ENCODE measurements at places on chromosomes 4 and X.

DNA sequence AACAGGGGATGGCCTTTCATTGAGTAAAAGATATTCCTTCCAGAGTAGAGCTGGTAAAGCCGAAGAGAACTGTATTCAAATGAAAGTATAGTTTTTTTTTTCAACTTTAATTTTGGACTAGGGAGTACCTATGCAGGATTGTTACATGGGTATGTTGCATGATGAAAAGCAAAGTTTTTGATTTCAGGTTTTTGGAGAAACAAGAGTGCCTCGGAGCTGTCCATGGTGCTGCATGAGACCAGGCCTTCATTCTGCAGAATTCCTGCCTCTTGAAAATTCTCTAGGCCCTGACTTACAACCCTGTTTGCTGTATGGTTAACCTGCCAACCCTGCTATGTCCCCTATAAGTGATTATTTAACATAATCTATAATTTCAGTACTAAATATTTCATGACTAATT lies 1065.7 kb upstream of the FTHL17 start:
- no peak for DNase-seq

- DNase-seq: no peak
Measured at GRCh38 chr4:159150821-159151390, 48.0 kb downstream of the RAPGEF2 start.

DNA sequence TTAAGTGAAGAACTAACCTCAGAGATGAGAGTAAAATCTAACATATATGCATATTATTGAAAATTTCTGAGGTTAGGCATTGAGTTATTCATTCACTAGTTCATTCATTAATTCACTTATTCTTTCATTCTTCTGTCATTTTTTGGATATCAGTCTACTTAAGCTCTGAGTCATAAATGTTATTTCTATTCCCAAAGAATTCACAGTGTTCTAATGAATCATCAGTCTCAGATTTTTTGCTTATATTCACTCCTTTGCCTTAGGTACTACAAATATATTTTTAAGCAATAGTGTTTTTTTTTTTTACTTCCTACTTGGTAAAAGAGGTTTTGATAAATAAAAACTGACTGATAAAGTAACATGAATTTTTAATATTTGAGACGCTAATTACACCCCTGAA lies 95.2 kb upstream of the DKK2 start:
- no peak for DNase-seq

GRCh38 chrX:46180258-46180687 lies 364.9 kb downstream of the ZNF674 start:
- no peak for DNase-seq

GRCh38 chr4:77623091-77623490 lies 17.5 kb downstream of the CXCL13 start:
- no peak for DNase-seq

DNA sequence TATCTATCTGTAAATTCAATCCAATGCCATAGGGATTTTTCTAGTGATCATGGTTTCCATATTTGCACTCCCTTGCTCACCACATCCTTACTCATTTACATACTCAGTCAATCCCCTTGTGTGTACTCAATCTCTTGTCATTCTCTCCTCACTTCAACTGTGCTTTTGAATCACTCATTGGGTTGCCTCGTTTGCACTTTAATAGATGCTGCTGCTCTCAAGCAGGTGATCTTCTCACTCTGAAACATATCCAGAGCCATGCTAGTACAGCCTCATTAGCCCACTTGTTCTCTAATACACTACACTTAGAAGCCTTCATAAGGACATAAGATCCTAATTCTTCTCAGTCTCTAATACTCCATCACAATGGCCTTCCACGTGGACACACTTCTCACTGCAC lies 507.9 kb downstream of the TECRL start:
- DNase-seq: no peak

- DNase-seq: no peak
Measured at GRCh38 chr4:55925241-55925640, 23.5 kb upstream of the CEP135 start.

GRCh38 chr4:21013501-21013900 lies 313.2 kb downstream of the PACRGL start:
- no peak for DNase-seq

- peak; percentile 51 for DNase-seq
Measured at GRCh38 chrX:115892787-115893671, 277.5 kb upstream of the AGTR2 start.

- no peak for DNase-seq
Measured at GRCh38 chrX:65635378-65635777, 32.1 kb upstream of the MSN start.

DNA sequence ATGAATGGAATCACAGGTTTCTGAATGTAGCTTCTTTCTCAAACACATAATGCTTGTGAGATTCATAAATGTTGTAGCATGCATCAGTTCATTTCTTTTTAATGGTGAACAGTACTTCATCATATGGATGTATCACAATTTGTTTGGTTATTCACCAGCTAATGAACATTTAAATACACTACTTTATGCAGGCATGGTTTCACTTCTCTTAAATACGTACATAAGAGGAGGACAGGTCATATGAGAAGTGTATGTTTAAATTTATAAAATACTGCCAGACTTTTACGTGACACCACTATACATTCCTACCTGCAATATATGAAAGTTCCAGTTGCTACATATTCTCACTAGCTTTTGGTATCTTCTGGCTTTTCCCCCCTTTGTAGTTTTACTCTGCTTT lies 65.4 kb downstream of the ANKRD17 start:
- no peak for DNase-seq

DNA sequence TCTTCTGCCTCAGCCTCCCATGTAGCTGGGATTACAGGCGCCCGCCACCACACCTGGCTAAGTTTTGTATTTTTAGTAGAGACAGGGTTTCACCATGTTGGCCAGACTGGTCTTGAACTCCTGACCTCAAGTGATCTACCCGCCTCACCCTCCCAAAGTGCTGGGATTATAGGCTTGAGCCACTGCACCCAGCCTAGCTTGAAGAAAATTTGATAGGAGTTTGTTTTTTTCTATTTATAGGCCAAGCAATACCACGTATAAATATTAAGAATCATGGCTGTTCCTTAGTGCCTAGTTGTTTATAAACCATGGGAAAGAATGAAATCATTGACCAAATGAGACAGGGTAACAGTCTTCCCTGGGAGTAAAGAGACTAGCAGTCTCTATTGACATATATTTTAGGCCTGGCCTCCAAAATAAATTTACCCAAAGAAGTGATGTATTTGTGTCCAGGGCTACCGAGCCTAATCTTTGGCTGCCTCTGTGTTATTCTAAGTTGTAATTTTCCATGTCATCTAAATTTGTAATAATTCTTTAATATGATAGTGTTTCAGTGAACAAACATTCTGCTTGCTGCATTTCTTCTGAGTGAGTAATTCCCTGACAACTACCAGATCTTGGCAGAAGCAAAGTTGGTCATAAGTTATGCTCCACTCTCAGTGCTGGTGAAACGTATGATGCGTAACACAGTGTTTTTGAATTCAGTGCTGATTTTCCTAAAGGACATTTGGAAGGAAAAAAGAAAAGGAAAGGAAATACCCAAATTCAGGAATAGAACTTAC lies 10.3 kb downstream of the PKD2 start:
- DNase-seq: no peak

DNA sequence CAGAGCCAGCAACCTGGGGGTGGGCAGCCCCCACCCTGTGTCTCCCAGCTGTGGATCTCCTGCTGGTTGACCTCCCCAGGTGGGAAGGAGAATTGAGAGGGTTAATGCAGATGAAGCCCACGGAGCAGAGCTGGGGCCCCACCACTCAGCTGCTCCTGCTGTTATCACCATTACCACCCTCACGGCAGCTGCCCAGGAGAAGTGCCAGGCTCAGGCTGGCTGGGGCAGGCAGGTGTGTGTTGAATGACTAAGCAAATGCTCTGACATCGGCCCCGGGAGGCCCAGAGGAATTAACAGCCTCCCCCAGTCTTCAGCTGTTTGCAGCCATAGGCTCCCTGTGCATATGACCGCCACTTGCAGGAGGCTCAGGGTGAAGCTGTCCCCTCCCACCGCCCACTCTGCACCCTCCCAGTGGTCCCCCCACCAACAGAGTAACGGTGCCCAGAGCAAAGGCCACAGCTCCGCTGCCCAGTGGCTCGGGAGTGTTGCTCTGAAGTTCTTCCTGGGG lies 133.8 kb downstream of the CPZ start:
- no peak for DNase-seq

DNA sequence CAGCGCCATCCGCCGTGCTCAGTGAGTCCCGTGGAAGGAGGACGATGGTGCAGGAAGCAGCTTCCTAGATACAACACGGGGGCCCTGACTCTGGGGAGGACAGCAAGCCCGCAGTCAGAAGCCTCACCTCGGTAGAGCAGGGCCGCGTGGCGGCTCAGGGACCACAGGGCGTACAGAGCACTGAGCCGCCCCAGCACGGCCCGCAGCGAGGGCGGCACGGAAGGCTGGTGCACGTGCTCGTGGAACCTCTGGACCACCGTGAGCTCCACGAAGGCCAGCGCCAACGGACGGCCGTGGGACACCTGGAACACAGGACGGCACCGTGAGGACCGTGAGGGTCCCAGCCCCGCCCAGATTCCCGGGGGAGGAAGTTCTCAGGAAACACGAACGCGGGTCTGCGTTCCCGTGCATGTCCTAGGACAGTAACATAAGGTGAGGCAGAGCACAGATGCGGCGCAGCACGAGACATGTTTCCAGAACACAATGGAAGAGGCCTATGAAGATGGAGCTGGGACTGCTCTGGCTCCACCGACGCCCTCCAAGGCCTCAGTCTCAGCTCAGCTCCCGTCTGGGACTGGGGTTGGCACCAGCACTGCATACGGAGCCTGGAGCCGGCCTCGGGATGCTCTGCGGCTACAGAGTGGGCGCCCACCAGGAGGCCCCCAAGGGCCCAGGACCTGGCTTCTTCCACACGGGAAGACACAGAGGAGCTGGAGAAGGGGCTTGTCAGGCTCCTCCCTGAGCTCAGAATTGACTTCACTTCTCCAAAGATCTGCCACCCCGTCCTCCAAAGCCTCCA lies 65.5 kb downstream of the ACOX3 start:
- no peak for DNase-seq

DNA sequence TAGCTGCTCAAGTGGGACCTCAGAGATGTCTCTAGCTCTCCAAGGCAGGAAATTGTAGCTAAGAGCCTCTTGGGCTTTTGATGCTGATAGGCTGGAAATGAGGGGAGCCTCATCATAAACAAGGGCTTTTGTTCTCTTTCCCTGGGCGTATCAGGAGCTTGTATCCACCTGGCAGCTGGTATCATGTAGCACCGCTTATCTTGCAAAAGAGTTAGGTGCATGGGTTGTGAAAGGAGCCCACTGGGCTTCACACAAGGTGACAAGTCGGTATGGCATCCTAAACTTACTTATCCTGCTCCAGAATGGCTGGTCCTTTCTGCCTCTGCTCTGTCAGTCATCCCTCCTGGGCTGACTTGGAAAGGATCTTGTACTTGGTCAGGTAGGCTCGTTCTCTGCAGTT lies 565.8 kb downstream of the GRXCR1 start:
- no peak for DNase-seq

GRCh38 chr4:88628746-88629145 lies 36.5 kb downstream of the HERC3 start:
- DNase-seq: no peak

GRCh38 chrX:41655631-41656030 lies 33.1 kb upstream of the GPR34 start:
- DNase-seq: no peak

DNA sequence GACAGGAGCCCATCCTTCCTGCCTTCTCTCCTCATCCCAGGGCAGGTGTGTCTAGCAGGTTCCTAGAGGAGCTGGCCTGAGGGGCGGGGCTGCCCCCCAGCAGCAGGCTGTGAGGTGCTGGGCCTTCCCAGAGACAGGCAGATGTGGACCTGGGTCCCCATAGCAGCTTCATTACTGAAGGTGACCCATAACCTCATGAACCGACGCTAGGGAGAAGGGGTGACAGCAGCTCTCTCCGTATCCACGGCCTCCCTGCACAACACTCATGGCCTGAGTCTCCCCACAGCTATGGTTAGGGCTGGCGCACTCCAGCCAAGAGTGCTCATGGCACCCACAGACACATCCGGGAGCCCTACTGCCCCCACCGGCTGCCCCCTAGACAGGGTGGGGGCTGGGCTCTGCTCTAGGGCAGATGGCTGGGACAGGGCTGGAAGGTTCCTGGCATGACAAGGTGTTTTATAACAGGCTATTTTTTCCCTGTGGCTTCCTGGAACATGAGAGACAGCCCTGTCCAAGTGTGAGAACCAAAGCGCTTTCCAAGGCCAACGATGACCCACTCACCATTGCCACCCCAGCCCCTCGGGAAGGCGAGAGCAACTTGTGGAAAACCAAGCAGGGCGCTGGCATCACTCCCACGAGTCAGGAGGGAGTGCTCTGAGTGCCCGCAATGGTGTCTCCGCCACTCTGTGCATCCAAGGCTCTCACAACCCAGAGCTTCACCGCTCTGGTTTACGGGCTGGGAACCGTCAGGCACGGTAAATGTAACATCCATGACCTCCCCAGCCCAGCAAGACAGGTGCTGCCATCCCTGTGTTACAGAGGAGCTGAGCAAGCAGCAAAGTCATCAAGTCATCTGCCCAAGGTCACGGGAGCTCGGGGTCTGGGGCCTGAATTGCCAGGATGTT lies 59.8 kb downstream of the ACOX3 start:
- DNase-seq: no peak

DNA sequence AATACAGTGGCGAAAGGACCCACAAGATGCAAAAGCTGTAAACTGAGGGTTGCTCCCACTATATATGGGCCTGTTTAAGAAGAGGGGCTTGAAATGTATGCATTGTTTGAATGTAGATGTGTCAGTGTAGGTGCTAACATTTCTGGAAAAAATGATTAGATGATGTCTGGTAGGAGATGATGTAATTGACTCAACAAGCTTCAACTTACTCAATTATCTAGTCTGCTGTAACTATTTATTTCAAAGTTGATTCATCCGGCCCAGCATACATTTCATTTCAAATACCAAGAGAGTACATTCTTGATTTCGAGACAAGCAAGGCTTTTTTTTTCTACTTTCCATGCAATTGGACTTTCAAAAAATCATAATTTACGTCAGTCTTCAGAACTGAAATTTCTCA lies 9.3 kb upstream of the ENAM start:
- DNase-seq: no peak

DNA sequence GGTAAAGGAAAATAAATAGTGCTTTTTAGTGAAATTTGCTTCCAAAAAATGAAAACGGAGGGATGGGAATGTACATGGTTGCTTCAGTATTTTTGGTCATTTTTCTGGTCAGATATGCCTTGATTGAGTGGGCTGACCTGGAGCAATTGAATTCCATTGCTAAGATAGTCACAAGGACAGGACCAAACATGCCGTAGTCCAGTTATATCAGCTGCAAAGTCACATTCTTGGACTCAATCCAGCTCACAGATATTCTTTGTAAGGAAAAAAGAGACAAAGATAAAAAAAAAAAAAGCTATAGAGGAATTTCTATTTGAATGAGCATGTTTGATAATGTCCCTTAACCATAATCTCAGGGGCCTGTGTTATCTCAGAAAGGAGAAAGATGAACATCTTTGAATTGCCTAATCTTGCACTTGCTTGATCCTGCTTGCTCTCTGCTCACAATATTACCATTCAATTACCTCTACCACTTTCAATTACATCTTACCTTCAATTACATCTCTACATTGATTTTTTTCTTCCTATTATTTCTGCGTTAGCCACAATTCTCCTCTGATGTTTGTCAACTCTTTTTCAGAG lies 75.4 kb upstream of the PACRGL start:
- no peak for DNase-seq

Measured in NCI-H1105 treated with DMSO at 0.1 percent for 48 hours (cell line).